ENCODE measurements at places on chromosomes 3 and 15.

DNA sequence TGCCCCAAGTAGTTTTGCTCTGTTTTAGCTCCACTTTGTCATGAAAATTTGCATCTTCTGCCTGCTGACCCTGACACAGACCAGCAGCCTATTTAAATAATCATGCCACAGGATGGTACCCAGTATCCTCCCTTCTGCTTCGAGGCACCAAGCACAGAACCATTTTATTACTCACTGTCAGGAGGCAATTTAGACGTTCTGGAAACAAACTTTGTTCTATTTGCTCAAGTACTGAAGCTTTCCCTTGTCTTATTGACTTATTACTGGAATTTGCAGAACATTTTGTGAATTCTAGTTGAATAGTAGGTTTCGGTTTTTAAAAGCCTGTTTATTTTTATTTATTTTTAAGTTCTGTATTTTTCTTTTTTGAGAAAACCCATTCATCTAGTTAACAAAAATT is 279.6 kb upstream of the GADL1 start:
- no peak for DNase-seq

DNA sequence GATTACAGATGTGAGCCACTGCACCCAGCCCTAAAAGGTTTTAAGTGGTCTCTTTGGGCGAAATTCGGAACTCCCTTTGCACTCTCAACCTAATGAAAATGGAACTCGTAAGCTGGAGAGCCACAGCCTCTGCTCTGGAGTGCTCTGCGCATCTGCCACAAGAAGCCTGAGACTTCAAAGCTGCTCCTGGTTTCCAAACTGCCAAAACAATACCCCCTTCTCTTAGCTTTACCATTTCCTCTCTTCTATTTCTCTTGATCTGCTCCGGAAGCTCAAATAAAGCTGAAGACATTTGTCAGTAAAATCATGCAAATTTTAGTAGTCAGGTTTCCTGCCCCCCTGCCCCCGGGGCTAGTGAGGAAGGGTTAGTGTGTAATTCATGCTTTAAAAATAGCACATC is 312.7 kb downstream of the MFSD1 start:
- DNase-seq, result no peak

DNA sequence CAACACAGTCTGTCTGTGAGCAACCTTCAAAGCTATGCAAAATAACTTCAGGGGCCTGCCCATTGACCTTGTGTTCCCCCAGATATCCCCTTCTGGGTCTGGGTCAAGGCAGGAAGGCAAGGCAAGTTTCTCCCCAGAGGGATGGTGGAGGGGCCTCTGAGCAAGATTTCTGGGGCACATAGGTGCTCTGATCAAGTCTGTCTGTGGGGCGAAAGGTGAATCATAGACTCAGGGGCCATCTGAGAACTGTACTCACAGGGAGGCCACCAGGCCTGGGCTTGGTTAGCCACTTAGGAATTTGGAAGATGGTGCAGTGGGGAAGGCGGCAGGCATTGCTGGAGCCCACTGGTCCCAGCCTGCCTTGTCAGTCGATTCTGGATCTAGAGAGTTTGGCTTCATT is 92.4 kb downstream of the MINAR1 start:
- no peak for DNase-seq

DNA sequence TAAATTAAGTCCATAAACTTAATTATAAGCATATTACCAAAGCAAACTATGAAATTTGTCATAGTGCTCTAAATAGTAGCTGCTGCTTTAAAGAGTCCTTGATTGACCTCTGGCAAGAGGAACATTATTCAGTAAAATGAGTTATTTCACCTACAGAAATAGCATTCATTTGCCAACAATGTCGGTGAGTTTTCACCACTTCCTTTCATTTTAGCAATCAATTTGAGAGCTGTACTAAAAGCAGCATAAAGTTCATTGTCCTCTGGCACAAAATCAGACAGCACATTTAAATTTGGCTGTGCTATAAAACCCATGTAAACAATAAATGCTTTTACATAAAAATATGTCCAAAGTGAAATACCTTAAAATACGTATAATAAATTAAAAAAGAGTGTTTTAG is 1515.7 kb downstream of the SI start:
- no peak for DNase-seq

DNA sequence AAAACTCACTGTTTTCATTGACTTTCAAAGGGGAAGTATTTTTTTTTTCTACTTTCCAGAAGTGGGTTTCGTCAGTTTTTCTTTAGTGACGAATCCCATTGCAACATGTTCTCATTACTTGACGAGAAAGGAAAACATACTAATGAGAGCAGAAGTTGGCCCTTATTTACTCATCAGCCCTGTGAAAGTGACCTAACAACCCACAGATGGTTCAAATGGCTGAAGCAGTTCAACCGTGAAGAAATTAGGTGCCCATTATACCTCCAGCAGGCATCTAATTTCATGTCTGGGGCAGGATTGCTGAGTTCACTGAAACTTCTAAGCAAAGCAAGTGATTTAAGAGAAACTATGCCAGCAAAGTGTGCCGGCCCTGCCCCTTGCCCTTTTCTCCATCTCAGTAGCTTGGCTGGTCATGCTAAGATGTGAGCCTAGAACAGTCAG is 9.0 kb downstream of the AQP9 start:
- no peak for DNase-seq

GRCh38 chr3:97981886-97982285 is 9.7 kb upstream of the RIOX2 start:
- DNase-seq, result no peak

DNA sequence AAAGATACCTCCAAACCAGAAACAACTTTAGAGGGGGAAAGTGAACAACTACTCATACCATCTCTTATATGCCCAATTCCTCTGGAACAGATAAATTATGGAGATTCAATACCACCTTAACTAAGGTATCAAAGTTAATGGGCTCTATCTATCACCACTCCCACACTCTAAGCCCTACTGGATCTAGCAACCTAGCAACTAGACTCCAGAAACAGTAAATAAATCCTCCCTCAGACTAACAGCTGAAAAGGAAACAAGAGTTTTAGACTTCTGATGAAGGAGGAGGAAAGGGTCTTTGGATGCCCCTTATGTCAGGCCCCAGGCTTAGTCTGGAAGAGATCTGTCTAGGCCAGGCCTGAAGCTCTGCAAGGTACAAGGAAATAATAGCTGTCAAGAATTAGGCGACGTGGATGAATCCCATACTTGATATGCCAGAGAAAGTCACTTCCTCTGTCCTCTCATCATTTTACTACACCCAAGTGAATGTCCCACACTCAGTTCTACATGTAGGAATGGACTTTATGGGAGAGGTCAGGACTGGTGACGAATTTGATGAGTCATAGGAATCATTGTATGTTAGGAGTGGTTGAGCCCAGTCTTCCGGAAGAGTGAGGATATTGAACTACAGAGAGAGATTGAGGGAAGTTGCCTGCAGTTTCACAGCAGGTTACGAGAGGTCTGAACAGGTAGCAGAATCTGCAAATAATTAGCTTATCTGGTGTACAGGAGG is 113.8 kb downstream of the AKAP13 start:
- DNase-seq, result no peak

- DNase-seq, result no peak
These were observed 57.5 kb downstream of the RBMS3 start for GRCh38 chr3:29338377-29338776.

DNA sequence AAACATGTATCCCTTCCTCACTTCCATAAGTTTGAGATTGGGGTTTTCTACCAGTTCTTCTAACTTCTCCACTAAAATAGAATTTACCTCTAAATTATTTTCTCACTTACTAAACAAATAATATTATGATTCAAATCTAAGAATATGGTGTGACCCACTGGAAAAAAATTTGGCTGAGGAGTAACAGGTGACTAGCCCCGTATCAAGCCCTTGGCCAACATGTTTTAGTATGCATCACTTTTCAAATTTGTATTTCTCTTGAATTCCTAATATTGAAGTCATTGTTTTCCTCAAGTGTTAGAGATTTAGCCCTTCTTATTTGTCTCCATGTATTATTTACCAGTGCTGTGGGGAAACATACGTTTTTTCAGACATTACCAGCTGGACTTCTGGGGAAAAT is 759.4 kb downstream of the NSUN3 start:
- DNase-seq, result no peak

DNA sequence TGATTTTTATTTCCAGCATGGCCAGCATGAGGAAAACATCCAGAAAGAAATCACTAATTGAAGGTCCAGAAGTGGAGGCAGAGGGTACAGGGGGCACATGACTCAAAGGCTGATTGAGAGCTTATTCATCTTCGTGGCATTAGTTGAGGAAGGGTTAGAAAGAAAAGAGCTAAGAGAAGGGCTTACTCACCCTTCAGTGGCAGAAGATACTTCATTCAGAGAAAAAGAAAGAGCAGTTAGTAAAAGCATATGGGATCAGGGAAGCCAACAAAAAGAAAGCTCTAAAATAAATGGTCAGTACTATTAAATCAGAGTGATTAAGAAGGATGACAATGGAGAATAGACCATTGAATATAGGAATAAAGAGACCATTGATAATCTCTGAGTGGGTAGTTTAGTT is 25.2 kb downstream of the GAP43 start:
- no peak for DNase-seq

- no peak for DNase-seq
These were observed 569.8 kb upstream of the IL12A start for GRCh38 chr3:159418571-159419526.

DNA sequence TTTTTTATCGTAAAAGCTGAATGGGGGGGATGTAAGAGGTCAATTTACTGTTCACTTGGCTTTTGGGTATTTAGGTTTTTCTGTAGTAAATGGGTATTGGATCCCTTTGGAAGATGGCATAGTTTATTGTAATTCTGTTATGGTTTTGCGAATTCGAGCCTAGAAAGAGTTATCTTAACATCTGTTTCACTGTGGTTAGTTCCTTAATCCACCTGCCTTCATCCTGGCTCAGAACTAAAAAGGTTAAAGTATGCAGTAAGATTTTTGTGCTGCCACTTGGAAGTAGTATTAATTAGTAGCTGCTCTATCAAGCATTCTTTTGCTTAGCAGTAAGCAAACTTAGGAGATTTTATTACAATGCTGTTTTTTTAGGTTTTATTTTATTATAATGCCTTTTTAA is 62.4 kb downstream of the ARIH1 start:
- DNase-seq, result no peak

- no peak for DNase-seq
These were observed 76.9 kb downstream of the HES1 start for GRCh38 chr3:194212845-194213331.

DNA sequence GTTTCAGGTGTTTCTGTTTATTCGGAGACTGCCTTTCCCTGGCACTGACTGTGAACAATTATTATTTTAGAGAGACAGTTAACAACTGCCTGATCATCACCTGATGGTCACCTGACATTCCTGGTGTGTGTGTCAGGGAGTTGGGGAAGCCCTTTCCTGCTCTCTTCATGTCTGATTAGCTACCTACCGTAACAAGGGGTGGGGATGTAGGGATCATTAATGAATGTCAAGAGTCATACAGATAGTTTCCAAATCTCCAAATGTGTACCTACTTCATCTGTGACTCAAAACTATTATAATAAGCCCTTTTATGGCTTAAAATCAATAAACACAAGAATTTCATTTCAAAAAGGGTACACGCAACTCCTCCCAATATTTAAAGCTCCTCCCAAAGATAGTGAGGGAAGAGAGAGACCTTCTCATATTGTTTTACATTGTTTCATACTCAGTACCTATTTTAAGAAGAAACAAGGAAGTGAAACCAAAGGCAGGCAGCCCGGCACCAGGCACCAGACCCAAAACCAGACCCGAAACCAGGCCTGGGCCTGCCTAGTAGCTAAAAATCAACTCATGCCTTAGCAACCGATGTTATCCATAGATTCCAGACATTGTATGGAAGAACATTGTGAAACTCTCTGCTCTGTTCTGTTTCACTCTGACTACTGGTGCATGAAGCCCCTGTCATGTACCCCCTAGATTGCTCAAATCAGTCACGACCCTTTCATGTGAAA is 844.9 kb upstream of the ALCAM start:
- no peak for DNase-seq

DNA sequence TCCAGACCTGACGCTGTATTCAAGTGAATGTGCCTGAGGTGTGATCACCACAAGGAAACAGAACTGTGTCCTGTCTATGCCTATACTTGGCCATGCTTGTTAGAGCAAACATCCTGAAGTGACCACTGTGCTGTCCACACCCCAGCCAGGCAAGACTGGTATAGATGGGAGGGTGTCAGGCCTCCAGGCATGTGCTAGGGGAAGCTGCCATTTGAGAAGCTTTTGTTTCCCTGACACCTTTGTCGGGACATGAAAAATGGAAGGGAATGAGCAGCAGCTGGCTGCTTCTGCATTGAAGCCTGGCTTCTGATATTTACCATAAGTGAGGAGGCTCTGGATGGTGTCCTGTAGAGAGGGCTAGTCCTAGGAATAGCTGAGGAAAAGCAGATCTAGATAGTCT is 106.2 kb downstream of the CPNE4 start:
- no peak for DNase-seq

DNA sequence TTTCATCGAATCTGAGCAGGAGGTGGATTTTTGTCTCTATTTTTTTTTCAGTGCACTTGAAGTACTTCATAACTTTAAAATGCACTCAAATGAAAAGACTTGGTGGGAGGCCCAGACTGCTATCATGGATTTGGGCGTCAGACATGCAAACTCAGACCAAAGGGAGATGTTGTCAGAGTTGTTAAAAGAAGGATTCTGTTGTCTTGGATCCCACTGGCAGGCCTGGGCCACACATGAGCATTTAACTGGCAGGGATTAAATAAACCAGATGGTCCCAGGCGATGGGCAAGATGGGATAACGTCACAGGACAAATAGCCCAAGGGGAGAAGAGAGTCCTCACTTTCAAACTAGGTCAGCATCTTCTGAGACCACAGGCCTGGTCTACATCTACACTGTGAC is 15.4 kb downstream of the RTP1 start:
- DNase-seq, result no peak

DNA sequence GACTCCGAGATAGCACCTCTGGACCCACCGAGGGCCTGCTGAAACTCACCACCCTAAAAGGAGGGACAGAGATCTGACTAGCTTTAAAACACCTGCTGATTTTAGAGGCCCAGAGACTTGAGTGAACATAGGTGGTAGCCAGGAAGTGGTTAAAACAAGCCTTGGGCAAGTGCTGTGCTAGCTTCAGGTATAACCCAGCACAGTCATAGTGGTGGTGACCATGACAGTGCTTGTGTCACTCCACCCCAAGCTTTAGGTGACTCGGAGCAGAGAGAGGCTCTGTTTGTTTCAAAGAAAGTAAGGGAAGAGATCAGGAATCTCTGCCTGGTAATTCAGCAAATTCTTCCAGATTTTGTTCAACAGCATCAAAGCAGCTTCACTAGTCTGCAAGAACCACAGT is 641.1 kb upstream of the BCHE start:
- no peak for DNase-seq

DNA sequence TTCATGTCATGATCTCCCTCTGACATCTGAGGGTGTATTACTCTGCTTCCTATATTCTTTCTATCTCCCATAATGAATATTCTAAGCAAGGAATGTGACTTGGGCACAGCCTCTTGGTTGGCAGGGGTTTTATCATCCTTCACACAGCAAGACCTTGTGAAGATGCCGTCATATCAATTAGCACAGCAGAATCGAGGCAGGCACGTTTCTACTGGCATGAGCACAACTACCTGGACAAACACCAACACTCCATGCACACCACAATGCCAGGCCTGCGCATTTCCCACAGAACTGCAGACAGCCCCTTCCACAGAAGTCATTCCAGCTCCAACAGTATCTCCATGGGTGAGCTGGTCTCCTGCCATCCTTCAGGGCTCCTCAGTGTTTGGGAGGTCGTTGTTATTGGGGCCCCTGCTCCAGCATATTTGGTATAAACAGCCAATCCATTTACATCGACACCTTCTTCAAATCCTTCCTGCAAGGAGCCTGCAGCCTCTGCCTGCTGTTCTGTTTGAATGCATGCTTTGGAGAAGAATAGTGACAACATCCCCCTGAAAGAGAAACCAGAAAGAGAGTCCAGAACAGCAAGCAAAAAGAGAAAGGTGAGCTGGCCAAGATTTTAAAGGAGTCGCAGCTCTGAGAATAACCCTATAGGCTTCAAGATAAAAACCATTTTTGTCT is 275.5 kb downstream of the SHOX2 start:
- no peak for DNase-seq
